Activated CD4-positive, alpha-beta T cell treated with anti-CD3 and anti-CD28 coated beads, Interleukin-2, amount 10 ng/mL, durations not matched to agents 24 days and 14 days (primary cell): ENCODE measurements at places on chromosomes 7 and 10.

DNA sequence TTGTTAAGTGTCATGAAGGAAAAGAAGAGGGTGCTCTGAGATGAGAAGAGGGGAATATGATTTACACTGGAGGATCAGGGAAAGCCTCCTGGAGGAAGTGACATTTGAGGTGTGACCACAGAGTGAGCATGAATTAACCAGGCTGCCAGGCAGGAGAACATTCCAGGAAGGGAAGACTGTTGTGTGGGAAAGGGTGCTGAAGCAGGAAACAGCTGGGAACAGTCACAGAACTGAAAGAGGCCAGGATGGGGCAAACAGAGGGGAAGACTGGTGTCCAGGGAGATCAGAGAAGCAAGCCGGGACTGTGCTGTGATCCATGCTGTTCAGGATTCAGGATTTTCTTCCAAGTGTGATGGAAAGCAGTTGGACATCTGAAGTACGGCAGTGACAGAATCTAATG lies 14.9 kb downstream of the HIPK2 start:
- DNase-seq = no peak

DNA sequence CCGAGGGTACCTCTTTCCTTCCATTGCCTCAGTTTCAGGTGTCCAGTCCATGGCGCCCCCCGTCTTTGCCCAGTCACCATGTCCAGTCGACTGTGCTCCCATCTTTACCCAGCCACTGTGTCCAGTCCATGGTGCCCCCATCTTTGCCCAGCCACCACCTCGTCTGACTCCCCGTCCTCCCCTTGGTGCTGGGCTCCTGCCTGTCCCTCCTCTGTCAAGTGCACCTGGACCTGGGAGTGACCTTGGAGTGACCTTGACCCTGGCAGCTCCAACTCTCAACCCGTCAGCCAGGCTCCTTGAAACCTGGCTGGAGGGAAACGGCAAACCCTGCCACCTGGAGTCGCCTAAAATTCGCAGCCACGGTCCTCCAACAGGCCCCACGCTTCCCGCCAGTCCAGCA lies 180.2 kb downstream of the ADARB2 start:
- no peak for DNase-seq

GRCh38 chr7:2525658-2526630 lies 6.4 kb downstream of the LFNG start:
- no peak for DNase-seq

GRCh38 chr7:46450425-46450824 lies 529.4 kb upstream of the IGFBP3 start:
- DNase-seq = no peak

- no peak for DNase-seq
Measured at GRCh38 chr10:30893208-30893607, 138.5 kb downstream of the ZNF438 start.

DNA sequence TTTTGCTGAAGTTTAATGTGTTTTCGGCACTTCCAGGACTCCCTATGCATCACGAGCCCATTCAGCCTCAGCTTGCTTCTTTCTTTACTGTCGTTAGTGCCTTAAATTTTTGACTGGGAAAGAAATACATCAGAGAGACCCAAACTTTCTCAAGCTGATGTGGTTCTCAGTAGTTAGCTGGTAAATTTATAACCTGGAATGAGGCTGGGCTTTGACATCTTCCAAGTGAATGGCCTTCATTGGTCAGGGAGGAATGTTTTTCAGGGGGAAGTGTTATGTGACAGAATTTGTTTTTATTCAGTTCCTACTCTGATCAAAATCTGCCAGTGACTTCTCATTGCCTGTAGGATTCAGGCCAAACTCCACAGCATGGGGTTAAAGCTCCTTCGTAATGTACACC lies 296.9 kb downstream of the SORCS3 start:
- DNase-seq = no peak

GRCh38 chr7:73682745-73683055 lies 553 bp downstream of the DNAJC30 start:
- DNase-seq = no peak

DNA sequence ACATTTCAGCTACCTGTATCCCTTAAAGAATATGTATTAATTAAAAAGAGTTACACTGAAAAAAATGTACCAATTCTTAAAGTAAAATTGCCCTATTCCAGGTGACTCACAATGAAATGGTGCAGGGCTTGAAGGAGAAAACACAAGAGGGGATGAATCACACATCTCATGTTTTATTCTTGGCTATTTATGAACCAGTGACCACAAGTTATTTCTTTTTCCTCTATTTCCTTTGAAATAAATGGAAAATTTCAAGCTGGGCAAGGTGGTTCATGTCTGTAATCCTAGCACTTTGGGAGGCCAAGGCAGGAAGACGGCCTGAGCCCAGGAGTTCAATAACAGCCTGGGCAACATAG lies 106.8 kb downstream of the UBE2H start:
- no peak for DNase-seq

GRCh38 chr10:103812432-103812831 lies 42.9 kb downstream of the SH3PXD2A start:
- no peak for DNase-seq

DNA sequence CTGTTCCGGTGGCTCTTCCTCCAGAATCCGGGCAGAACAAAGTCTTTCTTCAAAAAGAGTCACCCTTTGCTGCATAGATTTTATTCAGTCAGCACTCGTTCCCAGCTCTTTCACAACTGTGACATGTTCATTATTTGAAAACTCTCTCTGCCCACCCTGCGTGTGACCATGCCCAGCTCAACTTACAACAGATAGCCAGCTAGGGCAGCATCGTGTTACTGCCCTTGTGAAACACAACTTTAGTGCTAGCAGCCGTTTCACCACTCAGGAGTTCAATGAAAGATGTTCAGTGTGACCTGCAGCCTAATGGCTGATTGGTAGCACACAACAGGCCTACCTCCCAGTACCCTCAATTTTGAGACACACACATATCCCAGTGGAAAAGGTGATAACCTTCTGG lies 57.9 kb downstream of the ZNF438 start:
- peak; percentile 37 for DNase-seq

- DNase-seq = no peak
Measured at GRCh38 chr10:55358539-55358938, 557.5 kb upstream of the PCDH15 start.

- DNase-seq = peak; percentile 51
Measured at GRCh38 chr7:50274361-50274760, 30.2 kb upstream of the IKZF1 start.

DNA sequence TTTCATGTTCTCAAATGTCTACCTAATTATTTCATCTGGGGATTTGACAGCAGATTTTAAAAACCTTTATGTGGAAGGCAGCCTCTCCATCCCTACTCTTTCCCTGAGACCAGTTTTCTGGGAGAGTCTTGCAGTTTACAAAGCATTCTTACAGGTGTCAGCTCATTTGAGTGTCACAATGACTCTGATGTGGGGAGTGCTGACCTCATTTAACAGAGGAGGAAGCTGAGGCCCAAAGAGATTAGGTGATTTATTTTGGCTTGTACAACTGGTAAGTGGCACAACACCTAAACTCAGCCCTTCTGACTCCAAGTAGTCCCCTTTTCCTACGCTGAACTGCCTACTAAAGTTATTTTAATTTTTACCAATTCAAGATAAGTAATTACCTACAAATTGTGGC lies 33.3 kb upstream of the MAT1A start:
- no peak for DNase-seq

GRCh38 chr7:156121956-156122355 lies 309.7 kb upstream of the SHH start:
- no peak for DNase-seq

DNA sequence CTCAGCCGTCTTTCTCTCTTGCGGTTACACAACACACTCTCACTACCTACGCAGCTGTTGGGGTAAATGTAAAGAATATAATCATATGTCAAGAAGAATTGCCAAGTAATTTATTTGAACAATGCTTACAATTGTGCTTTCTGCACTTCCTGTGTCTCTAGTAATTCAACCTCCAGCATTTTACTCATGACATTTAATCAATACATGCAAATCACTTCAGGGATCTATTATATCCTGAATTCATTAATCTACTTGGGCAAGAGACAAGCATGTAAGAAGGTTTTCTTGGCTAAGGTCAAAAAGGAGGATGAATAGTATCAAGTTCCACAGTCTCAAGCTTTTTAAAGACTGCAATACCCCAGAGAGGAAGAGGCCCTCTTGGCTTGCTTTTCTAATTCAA lies 562.9 kb upstream of the ADARB2 start:
- no peak for DNase-seq

- no peak for DNase-seq
Measured at GRCh38 chr7:24709585-24710360, 47.5 kb downstream of the GSDME start.

DNA sequence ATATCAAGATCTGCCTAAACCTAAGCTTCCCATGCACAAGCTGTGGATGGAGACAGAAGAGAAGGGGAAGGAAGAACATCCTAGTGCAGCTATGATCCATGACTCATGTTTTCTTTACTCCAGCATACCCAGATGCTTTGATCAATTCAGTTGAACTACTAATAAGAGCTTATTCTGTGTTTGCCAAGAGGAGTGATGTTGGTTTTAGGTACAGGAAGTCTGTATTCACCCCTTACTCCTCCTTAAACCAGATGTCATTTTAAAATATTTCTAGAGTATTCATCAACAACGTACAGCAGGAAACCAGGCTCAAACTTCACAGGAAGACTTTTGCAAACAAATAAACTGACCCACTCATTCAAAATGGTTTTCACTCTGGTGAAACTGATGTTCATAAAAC lies 29.2 kb downstream of the PANK1 start:
- DNase-seq = no peak

- DNase-seq = no peak
Measured at GRCh38 chr7:75729851-75730274, 8.9 kb downstream of the HIP1 start.

- no peak for DNase-seq
Measured at GRCh38 chr10:8288600-8288999, 234.1 kb downstream of the GATA3 start.

GRCh38 chr7:148262721-148263229 lies 327.8 kb upstream of the C7orf33 start:
- peak; percentile 87 for DNase-seq

GRCh38 chr10:6321880-6322279 lies 119.1 kb downstream of the PFKFB3 start:
- no peak for DNase-seq

DNA sequence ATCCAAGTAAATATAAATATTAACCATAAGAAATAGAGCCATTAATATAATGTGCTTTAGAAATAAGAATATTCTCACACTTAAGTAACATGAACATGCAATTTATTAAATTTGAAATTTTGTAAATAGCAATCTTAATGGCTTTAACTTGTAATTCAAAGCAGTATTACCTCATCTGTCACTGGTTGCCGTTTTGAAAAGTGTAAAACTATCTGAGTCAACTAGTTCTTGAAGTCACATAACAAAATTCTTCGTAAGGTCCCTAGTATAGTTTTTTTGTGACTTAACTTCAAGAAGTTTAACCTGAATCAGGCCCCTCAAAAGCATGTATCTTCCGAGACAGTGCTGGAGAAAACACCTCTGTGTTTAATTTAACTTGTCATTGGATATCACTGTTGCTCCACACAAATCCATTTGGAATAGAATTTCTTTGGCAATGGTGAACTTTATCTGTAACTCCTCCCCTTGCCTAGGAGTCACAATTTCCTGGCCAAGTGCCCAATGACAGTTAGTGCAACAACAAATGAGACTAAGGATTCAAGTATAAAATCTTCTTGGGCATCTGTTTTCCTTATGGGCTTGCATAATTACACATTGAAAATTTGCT lies 47.1 kb downstream of the NT5C2 start:
- no peak for DNase-seq

GRCh38 chr7:105987046-105987445 lies 24.0 kb downstream of the CDHR3 start:
- no peak for DNase-seq

DNA sequence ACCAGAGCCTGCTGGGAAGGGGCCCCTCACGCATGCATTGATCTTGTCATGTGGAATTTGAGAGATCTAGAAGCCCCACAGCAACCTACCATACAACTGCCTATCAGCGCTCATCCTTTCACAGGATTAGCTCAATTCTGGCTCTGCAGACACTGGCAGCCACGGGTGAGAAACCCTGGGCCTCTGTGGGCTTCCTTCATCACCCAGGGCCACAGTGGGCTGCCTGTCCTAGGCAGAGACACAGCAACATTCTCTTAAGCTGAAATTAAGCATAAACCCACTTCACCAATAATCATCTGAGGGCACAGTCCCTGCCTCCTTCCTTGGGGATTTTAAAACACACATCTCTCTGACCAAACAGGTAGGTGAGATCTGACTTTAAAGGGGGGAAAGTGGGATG lies 3.3 kb upstream of the PRSS2 start:
- DNase-seq = no peak

- DNase-seq = no peak
Measured at GRCh38 chr10:12186323-12186722, 9.4 kb downstream of the NUDT5 start.

GRCh38 chr10:43196131-43196980 lies 58.1 kb downstream of the CSGALNACT2 start:
- DNase-seq = no peak

GRCh38 chr10:84890706-84891105 lies 562.3 kb downstream of the CCSER2 start:
- DNase-seq = no peak
